Cardiac muscle cell (in vitro differentiated cells and primary cell): ENCODE measurements at places on chromosomes 3 and 15. TPM values are rescaled to one million over a fixed set of nuclear protein-coding genes. Genes with fewer than 3 reads are reported as not detected.

The THPO gene
- total RNA-seq, result 3.0 and 3.1 TPM in 2 replicates

The CCDC33 gene
- 2.3 and 9.5 TPM in 2 replicates for total RNA-seq

The CSTA gene
- total RNA-seq, result not detected in 2 replicates

The C2CD4B gene
- total RNA-seq, result 0.15 TPM in 1 of 2 replicates, not detected in the other

DNA sequence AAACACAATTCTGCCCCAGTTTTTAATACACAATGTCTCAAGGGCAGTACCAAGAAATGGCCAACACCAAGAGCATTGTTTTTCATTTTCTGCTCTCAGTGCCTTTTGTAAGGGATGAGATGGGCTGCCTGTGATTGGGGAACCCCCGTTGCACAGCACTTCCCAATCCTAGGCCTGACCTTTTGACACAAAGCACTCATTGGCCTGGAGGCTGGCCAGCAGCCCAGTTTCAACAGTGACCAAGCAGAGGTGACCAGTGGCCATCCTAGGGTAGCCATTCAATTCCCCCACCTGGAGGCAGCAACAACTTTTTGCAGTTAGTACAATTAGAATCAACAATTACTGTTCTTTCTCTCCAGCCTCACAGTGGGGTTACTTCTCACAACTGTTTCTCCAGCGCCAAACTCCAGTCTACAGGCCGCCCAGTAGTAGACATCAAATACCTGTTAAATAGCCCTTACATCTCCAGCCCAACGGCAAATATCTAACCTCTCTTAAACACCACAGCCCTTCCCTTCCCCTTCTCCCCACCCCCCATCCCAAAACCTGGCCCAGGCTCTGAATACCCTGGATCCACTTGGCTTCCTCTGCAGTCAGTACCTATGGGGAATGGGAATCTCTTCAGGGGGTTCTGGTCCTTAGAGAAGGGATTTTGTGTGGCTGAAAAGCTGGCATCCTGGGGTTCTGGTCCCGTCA lies 8.9 kb upstream of the LRRC2 start:
- DNase-seq, result no peak

DNA sequence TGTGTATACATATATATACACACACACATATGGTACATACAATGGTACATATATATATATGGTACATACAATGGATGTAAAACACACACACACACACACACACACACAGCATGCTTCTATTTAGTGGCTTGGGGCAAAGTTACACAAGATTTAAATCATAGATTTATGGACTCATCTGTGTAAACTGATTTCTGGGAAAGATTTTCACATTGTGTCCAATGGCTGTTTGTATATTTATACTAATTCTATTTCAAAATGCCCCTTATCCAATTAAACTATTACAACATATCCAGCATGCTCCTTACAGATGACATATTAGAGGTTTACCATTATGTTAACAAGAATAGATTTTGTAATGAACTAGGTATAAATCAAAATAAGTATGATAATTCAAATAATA lies 94.9 kb downstream of the ANO10 start:
- DNase-seq, result no peak

GRCh38 chr3:180974286-180974685 lies 15.2 kb downstream of the DNAJC19 start:
- no peak for DNase-seq

DNA sequence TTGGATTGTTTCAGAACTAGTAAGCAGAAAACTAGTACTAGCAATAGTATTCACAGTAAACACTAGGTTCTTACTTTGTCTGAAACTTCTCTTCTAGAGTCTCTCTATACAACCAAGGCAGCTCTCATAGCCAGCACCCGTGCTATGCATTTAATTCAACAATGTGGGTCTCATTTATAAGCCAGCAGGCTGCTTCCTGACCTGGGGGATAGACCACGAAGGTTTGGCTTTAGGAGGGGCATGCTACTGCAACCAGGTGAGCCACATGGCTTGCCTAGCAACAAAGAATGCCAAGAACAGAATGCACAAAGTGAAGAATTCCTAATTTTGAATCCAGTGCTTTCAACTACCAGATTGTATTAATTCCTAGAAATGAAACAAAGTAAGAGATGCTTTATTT lies 213.8 kb downstream of the CHST2 start:
- DNase-seq, result no peak
